ENCODE measurements at places on chromosomes 2 and 18.

GRCh38 chr18:58316396-58317342 is 272.6 kb downstream of the NEDD4L start:
- DNase-seq, result no peak

GRCh38 chr2:18626958-18627650 is 37.7 kb upstream of the NT5C1B start:
- DNase-seq, result no peak

DNA sequence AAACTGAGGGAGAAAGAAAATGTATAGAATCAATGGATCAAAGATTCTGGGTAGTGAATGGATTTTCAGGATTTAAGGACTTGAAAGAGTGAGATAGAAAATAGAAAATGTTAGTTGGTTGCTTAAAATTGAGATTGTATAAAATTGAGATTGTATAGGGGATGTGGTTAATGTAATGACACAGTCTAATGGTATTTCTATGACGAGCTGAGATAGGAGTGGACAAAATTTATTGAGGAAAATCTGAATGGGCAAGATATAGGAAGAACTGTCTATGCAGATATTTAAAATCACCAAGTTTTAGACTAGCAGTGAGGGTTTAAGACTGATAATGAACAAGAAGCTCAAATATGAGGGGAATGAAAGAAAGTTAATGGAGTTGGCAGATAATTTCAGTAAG is 406.6 kb downstream of the NYAP2 start:
- DNase-seq, result no peak

GRCh38 chr2:112996635-112997034 is 8.6 kb upstream of the IL36A start:
- DNase-seq, result peak; percentile 40

DNA sequence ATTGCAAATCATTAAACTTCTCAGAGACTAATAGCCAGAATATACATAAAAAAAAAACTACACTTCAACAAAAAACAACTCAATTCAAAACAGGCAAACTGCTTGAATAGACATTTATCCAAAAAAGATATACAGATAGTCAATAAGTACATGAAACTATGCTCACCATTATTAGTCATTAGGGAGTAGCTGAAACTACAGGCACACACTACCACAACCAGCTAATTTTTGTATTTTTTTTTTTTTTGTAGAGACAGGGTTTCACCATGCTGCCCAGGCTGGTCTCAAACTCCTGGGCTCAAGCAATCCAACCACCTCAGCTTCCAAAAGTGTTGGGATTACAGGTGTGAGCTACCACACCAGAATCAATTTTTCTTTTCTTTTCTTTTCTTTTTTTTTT is 16.9 kb downstream of the RPRD1A start:
- DNase-seq, result no peak

GRCh38 chr2:232779465-232779864 is 3.1 kb upstream of the KCNJ13 start:
- DNase-seq, result no peak

GRCh38 chr2:8132879-8133278 is 549.0 kb upstream of the ID2 start:
- no peak for DNase-seq

GRCh38 chr2:36450466-36451196 is 95.1 kb downstream of the CRIM1 start:
- DNase-seq, result no peak

GRCh38 chr18:76476665-76477561 is 18.1 kb downstream of the ZNF516 start:
- no peak for DNase-seq

- no peak for DNase-seq
Observed at GRCh38 chr2:182055993-182056392, 70.3 kb downstream of the PPP1R1C start.

GRCh38 chr2:171540437-171540836 is 18.2 kb downstream of the CYBRD1 start:
- no peak for DNase-seq

DNA sequence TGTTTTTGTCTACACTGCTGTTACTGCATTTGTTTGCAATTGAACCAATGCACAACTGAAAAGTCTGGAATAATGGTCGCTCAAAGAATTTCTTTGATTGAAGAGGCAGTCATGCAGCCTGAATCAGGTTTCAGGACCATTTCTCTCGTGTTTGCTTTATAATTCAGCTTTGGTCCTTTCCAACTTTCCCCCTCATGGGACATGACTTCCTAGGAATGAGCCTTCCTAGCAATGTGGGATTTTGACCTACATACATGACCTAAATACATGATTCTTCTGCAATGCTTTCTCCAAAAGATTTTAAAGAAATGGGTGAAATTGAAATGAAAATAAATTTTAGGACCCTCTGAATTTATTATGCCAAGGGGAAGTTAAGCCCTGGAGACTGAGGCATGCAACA is 197.4 kb downstream of the MREG start:
- no peak for DNase-seq

- no peak for DNase-seq
Observed at GRCh38 chr2:26737221-26737620, 26.9 kb upstream of the SLC35F6 start.

GRCh38 chr2:241216211-241216761 is 27.8 kb downstream of the ANO7 start:
- no peak for DNase-seq

GRCh38 chr2:120770641-120771040 is 35.0 kb downstream of the GLI2 start:
- no peak for DNase-seq

DNA sequence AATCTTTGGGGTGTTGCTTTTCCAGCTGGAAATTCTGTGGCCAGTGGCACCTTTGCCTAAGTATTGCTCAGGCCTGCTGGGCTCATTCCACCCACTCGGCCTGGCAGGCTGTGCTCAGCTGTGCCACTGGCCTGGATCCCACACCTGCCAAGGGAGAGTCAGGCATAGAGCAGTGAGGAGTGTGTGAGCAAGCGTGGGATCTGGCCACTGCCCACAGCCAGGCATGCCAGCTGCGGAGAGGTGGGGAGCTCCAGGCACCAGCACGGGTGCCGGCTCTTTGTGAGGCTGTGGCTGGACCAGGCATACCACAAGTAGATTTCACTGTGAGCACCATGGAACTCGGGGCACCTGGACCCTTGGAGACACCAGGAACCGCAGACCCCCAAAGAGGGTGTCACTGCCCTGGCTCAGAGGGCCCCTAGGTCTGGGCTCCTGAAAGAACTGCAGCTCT is 118.1 kb upstream of the MAP2 start:
- DNase-seq, result no peak

DNA sequence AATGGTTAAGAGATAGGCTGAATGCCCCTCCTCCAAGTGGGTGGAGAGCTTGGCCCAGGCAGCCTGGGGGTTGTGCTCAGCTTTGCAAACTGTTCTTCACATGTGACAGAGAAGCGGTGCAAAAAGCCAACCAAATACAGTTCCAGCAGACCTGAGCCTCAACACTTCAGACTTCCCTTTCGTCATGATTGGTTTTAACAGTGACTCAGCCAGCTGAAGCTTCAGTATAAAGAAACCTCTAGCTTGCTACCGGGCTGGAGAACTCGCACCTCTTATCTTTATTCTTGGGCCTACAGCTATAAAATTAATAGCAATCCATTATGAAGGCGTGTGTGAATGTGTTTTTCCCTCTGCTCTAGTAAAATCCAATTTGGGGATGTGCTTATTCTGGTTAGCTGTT is 20.0 kb downstream of the SETBP1 start:
- DNase-seq, result no peak

- no peak for DNase-seq
Observed at GRCh38 chr2:140274891-140275290, 1494.7 kb upstream of the NXPH2 start.

DNA sequence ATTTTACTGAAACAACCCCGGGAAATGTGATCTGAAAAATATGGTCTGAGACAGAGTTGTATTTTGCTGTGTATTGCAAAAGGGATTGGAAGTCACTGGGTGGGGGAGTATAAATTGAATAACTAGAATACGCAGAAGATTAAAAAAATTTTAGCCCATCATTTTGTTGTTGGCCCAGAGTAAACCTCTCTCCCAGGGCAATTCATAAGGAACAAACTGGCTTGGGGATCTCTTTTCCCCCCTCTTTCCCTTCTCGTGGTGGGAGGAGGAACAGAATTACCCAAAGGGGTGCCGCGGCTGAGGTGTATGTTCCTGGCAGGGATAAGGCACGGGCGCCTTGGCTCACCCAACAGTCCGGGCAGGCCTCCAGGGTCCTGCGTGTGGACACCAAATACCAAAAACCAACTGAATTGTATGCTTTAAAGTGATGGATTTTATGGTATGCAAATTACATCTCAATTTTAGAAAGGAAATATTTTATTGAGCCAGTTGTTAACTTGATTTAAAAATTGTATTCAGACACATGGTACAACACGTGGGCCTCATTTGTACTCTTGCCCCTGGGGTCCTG is 121.2 kb upstream of the SPRED2 start:
- no peak for DNase-seq

- DNase-seq, result no peak
Observed at GRCh38 chr2:48279344-48280090, 250.4 kb upstream of the STON1 start.

GRCh38 chr2:190482451-190482850 is 52.1 kb downstream of the NEMP2 start:
- DNase-seq, result no peak

- no peak for DNase-seq
Observed at GRCh38 chr2:218290316-218291261, 1.7 kb downstream of the TMBIM1 start.

GRCh38 chr18:10100941-10101701 is 187.3 kb downstream of the VAPA start:
- DNase-seq, result no peak

DNA sequence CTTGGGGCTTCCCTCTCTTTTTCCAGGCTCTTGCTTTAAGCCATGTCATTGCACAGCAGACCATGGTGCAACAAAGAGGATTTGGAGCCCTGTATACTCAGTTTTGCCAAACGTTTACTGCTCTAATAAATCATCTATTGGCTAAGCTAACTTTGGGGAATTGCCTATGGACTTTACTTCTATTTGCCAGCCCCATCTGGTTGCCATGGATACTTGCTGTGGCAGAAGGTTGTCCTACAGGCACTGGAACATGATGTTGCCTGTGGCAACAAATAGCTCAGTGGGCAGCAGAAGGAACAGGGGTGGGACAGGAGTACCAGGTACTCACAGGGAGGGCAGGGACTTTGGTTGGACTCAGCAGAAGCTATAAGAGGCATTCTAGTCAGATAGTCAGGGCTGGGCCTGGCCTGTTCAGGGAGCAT is 129.7 kb downstream of the CCDC85A start:
- no peak for DNase-seq

DNA sequence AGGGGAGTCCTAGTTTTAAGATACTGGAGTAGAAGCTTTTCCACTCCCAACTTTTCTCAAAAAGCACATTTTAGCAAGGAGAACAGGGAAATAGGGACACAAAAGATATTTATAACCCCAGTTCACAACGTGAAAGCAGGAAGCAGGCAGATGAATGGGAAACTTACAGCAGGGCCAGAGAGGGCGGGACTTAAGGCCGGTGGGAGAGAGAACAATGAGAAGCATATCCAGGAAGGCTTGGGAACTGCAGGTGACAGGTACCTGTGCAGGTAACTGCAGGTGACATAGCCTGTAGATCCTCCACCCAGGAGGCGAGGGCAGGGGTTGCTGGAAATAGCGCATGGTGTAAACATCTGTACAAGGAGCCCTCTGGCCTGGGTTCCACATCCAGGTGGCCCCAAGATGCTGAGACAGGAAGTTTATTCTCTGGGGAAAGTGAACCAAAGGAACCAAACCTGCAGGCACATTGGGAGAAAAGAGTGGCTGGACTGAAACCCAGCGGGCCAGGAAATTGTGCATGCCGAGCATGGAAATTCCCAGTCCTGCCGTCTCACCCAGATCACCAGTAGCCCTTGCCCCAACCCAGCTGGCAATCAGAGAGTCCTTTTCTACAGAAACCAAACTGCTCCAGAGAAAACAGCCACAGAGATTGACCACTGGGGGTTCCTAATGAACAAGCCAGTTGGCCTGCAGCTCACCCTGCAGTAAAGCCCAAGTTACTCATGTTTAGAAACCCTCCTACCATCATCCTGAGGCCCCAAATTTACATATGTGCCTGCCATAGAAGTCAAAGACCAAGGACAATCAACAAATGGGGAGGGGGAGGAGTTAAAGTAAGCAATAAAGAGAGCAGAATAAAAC is 24.3 kb upstream of the COL6A3 start:
- no peak for DNase-seq

DNA sequence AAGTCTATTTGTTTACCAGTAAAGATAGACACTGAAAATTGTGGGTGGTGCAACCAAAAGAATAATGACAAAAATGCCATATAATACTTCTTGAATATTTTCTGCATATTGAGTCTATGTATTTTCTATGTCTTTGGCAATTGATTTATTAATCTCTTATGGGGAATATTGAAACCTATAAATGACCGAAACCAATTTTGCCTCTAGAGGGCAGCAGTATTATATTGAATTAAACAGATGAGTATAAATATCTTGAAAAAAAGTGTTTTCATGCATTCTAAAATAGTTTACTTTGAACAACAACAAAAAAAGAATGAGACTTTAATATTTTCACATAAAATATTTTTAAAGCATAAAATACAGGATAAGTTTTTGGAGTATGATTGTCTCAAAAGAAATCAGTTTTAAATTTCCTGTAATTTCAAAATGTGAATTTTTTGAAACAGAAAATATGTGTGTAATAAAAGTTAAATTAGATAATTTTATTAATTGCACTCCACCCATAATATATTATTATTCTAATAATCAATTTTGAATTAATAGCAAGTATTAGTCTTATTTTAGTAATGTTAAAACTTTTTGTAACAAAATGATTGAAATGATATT is 49.9 kb upstream of the CALCRL start:
- DNase-seq, result no peak

DNA sequence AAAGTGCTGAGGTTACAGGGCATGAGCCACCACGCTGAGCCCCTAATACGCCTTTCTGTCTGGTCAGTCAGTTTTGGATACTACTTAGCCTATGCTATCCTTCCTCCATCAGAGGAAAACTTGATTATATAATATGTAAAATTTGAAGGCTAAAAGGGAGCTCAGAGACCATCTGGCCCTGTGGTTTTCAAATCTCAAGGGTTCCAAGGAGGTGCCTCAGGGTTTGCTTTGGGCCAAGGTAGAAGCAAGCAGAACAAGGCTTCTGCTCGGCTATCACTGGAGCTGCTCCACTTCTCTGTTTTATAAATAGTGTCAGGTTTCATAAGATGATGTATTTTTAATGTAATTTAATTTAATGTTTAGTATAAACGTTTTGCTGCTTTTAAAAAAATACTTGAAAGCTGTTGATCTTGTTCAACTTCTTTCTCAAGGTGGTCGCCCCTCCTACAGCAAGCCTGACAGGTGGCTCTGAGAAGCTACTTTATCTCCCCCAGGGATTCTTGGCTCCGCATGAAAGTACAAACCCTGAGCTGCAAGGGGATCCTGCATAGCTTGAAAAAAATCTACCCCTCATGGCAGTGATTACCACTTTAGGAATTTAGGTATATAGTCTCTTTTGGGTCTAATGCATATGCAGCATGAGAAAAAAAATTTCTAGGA is 290.3 kb downstream of the CNTNAP5 start:
- no peak for DNase-seq

GRCh38 chr18:42137693-42138375 is 182.8 kb downstream of the PIK3C3 start:
- DNase-seq, result no peak
